ENCODE measurements at places on chromosomes 6 and 20.

GRCh38 chr6:33995309-33996119, 150.4 kb downstream of the GRM4 start:
- DNase-seq = no peak

GRCh38 chr6:33425668-33426577, 6.1 kb downstream of the SYNGAP1 start:
- peak; percentile 86 for DNase-seq

- DNase-seq = no peak
Observed at GRCh38 chr6:97021194-97021593, 96.7 kb downstream of the KLHL32 start.

GRCh38 chr6:170294298-170294730, 3.4 kb upstream of the DLL1 start:
- no peak for DNase-seq

GRCh38 chr6:68447112-68447511, 188.0 kb upstream of the ADGRB3 start:
- DNase-seq = no peak

- DNase-seq = no peak
Observed at GRCh38 chr6:94501516-94501915, 1075.8 kb upstream of the MANEA start.

GRCh38 chr20:58438970-58439808, 50.2 kb downstream of the VAPB start:
- DNase-seq = no peak

DNA sequence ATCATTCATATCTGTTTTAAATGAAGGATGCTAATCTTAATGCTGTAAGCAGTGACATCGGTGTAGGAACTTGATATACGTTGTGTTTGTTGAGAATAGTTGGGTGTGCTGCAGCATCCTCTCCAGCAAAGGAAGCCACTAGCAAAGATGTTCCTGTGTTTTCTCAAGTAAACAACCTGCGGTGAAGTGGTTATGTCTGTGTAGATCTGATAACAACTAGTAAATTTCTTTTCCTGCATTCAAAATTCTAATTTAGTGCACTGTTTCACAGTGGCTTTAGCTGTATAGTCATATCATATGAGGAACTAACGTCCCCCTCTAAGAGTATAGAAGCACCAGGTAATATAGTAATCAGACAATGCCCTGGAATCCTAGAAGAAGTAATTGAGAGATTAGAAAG, 38.7 kb downstream of the NCOA7 start:
- DNase-seq = no peak

GRCh38 chr6:5214570-5215052, 46.1 kb downstream of the LYRM4 start:
- no peak for DNase-seq

DNA sequence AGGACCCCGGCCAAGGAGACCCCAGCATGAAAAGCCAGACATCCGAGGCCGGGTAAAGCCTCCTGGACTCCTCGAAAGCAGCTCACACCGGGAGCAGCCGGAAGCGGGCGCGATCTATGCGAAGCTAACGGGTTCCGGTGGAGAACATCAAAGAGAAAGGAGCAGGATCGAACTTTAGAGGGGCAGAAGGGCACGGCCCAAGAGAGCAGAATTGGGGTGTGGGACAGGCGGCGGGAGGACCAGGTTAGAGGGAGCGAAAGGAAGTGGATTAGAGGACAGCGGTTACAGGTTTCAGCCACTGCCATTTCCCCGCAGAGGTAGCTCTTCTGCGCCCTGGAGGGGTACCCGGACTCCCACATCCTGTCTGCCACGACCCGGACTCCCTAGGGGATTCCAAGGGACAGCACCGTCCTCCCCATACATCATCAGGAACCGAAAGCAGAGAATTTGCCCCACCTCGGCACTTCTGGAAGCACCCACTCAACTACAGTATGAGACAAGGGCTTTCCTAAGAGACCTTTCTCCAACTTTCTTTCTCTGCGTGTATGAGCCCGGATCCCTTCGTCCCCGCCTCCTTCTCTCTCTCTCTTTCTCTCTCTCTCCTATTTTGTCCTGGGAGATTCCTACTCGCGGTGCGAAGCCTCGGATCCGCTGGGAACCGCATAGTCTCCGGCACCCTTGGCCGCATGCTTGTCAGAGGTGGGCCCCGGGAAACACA, 507 bp upstream of the VGLL2 start:
- DNase-seq = no peak

GRCh38 chr6:106069478-106069877, 16.7 kb upstream of the PRDM1 start:
- no peak for DNase-seq

DNA sequence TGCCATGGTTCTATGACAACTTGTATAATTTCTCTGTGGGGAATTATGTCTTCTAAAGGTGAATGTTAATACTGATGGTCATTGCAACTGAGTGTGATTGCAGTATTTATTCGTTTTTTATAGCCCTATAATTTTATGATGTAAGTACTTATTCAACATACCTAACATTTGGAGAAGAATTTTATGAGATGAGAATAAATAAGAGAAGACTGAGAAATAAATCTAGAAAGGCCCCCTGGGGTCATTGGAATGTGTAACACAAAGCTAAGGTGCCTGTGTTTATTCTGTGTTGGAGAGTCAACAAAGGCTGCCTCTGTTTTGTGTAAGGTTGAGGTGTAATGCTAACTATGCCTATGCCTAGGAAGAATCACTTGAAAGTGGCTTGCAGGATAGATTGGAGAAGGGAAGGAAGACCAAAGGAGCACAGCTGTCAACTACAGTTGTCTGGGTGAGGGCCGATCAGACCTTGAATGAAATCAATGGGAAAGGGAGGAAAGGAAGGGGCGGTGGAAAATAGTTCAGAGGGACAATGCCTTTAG, 1076.7 kb downstream of the KIF16B start:
- DNase-seq = no peak

DNA sequence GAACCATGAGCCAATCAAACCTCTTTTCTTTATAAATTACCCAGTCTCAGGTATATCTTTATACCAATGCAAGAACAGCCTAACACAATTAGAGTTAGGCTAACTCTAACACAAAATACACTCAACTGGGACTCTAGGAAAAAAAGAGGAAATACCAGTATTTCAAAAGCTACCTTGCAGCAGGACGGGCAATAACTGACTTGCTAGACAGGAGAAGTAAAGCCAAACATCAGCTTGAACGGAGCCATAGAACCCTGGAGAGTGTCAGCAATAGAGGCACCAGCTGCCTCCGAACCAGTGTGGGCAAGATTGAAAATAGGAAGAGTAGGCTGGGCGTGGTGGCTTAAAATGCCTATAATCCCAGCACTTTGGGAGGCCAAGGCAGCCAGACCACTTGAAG, 162.0 kb upstream of the SOX4 start:
- no peak for DNase-seq

DNA sequence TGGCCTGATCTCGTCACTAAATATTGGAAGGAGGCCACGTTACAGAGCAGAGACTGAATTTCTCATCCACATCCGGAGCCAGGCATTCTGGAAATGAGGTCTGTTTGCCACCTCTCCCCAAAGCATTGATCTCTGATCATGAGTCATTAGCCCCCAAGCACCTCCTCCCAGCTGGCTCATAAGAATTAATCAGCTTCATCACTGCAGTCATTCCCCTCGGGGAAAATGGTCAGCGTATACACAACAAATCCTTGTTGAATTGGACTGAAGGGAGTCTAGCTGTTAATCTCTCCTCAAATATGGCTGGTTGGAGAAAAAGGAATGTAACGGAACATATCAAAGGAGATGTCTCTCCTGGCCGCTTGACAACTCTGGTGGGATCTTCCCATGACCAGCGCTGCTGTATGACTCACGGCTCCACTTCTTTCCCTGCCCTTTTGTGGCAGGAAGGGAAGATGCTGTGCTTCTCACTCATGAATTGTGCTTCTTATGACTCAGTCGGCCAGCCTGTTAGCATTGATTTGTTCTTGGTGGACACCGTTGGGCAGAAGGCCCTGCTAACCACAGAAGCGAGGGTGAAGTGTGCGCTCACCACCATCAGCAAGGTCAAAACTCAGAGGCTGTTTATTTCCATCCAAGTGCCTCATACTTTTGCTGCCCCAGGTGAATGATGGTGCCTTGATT, 76.7 kb downstream of the RNF182 start:
- no peak for DNase-seq

GRCh38 chr6:159972506-159973268, 3.8 kb downstream of the IGF2R start:
- DNase-seq = no peak

DNA sequence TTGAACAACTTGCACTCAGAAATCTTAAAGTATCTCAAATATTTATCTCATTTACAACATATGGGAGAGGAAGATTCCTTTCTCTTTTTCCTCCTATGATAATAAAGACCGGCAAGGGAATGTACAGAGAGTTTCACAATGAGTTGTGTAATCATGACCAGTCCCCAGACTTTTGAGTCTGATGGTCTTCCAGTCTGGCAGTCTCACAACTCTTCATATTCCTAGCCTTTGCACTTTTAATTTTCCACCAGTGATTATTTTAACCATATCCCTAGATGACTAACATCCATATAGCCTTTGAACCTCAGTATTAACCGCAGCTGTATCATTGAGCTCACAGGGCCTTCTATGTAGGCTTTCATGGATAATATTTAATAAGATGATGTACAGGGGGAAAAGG, 278.5 kb downstream of the KHDC1L start:
- no peak for DNase-seq

GRCh38 chr6:73353636-73354593, at the start of gene DPPA5:
TSS of gene DPPA5 (minus strand) at chr6:73354276. CDS start at chr6:73354225, 51 bp downstream.
- no peak for DNase-seq

DNA sequence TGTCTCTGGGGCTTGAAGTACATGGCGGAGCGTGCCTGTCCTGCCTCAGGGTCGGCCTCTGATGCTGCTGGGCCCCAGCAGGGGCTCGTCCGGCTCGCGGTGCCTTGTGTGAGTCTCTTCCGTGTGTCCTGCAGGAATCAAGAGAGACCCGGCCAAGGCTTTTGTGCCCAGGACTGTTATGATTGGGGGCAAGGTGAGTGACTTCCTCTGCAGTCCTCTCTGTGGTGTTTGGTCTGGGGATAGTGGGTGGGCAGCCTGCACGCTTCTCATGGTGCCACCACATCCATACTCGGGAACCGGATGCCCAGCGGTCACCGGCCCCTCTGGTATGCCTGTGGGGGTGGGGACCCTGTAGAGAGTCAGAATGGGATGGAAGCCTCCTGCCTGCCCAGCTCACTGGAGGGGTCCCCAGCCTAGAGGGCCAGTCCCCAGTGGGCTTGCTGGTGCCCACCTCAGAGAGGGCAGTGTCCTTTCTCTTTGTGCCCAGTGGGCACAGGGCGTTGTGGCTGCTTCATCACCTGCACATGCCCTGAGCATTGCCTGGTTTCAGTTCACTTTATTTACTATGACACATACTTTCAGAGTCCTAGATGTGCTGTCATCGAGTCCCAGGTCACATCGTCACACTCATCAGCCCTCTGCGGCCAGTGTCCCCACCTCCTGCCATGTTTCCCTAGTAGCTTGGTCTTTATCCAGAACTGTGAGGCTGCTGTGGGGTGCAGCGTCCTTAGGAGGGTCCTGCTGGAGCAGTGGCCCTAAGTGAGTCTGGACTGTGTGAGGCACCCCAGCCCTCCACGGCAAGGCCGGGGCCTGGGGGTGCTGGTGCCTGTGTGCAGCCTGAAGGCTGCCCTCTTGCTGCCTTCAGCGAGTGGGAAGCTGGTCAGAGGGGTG, 40.7 kb downstream of the PYGB start:
- DNase-seq = no peak

GRCh38 chr6:157488716-157489118, 107.7 kb downstream of the ZDHHC14 start:
- DNase-seq = no peak

DNA sequence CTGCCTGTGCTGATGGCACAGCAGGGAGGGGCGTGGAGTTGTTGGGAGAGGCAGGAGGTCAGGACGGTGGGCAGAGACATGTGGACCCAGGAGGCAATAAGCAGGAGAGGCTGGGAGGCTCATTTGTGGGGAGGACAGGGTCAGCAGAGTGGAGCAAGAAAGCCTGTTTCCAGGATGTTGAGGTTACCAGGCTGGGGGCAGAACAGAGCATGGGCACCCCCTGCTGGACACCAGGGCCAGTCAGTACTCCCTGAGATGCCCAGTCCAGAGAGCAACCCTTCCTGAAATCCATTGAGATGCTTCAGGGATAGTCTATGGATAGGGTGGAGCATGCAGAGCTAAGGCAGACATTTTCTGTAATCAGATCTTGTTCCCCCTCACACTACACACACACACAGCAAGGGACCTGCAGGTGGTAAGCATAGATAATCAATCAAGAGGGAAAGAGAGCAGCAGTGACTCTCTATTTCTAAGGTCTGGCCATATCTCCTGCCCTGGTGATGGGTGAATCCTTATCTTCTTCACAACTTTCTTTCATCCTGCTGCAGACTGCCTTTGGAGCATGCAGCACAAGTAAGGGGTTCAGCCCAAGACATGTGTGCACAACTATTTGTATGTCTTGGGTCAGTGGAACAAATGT, 41.7 kb downstream of the MOCS1 start:
- DNase-seq = peak; percentile 59

- DNase-seq = no peak
Observed at GRCh38 chr20:59028812-59029211, 3.3 kb downstream of the ATP5F1E start.

DNA sequence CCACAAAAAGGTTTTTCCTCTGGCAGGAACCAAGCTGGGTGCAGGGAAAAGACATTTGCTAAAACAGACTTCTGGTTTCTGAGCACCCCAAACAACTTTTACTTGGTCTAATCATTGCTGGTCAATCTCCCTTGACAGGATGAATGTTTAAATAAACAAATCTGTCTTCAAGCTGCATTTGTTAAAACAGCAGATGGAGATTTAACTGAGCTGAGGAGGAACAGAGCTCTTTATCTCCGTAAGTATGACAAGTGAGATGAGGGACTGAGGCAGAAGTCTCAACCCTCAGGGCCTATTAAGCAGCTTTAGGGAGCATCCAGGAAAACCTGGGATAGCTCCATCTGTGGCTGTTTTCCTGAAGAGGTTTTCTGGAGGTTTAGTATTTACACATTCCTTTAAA, 40.6 kb downstream of the NINL start:
- no peak for DNase-seq

- DNase-seq = no peak
Observed at GRCh38 chr6:121135425-121135824, 198.9 kb downstream of the TBC1D32 start.

- DNase-seq = peak; percentile 89
Observed at GRCh38 chr6:291697-292505, at the start of gene DUSP22. TSS of gene DUSP22 (plus strand) at chr6:292487. CDS start at chr6:292540, 53 bp downstream.

Data from hindlimb muscle (tissue), 1 donor.